ENCODE measurements at places on chromosomes 2 and 18. TPM values are rescaled to one million over a fixed set of nuclear protein-coding genes. Genes with fewer than 3 reads are reported as not detected.
A peak's percentile ranks its signal among the peaks of the same experiment; 100 is the strongest.

Gene PTPRN
- 0.36 TPM for total RNA-seq

Gene ELOA2
- total RNA-seq, result not detected

- H3K27ac ChIP-seq, result no peak overlapping the region
- H3K36me3 ChIP-seq, result no peaks in the 10 kb centered on the region
- H3K4me1 ChIP-seq, result peaks cover 21% of the 10 kb centered on the region
- no peak overlapping the region for H3K4me3 ChIP-seq
- no peaks in the 10 kb centered on the region for H3K27me3 ChIP-seq
Observed at GRCh38 chr2:223542501-223542900, 59.7 kb downstream of the SCG2 start.

GRCh38 chr2:98656800-98657199 is 48.4 kb downstream of the UNC50 start:
- H3K36me3 ChIP-seq, result no peaks in the 10 kb centered on the region
- no peak for DNase-seq
- no peaks in the 10 kb centered on the region for H3K4me1 ChIP-seq
- H3K27ac ChIP-seq, result no peak overlapping the region
- H3K4me3 ChIP-seq, result no peak overlapping the region
- no peaks in the 10 kb centered on the region for H3K27me3 ChIP-seq

DNA sequence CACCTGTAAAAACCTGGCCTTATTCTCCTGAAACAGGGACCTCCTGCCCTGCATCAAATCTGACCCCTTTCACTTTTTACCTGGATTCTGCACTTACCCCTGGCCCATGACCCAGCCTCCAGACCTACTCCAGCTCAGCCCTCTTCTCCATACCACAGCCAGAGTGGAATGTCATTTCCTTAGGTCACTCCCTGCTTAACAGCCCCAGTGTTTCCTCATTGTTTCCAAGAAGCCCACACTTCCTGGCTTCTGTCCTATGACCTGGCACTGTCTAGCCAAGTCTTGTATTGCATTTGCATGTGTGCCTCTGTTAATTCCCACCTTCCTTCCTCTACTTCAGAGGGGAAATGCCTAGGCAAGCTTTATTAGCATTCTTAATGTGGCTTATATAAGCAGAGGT is 51.4 kb upstream of the TRIB2 start:
- peak; percentile 17 for DNase-seq
- H3K27me3 ChIP-seq, result no peaks in the 10 kb centered on the region
- H3K4me1 ChIP-seq, result peaks cover 7% of the 10 kb centered on the region
- no peak overlapping the region for H3K27ac ChIP-seq
- no peak overlapping the region for H3K4me3 ChIP-seq

- H3K36me3 ChIP-seq, result no peaks in the 10 kb centered on the region
- DNase-seq, result no peak
- no peak overlapping the region for H3K4me3 ChIP-seq
- H3K4me1 ChIP-seq, result no peaks in the 10 kb centered on the region
- no peak overlapping the region for H3K27ac ChIP-seq
Observed at GRCh38 chr18:43705850-43706249, 428.6 kb upstream of the SYT4 start.

DNA sequence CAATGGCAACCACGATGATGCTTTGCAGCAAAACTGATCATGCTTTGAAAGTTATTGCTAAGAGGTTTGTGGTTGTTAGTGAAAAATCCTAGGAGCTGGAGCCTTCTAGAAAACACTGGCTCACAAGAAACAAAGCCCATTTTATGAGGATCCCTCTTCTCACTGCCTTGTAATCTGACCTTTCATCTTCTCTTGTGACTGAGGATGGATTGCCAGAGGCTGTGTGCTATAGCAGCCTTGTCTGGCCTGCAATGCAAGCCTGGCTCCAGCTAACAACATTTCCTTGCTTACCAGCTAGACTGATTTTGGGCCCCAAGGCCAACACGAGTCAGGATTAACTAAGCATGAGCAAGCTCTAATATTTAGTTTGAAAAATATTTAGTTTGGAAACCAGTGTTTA is 13.1 kb downstream of the PIEZO2 start:
- H3K36me3 ChIP-seq, result no peaks in the 10 kb centered on the region
- no peak for DNase-seq
- no peak overlapping the region for H3K27ac ChIP-seq
- no peak overlapping the region for H3K4me3 ChIP-seq

Data from cardiac muscle cell (in vitro differentiated cells and primary cell).